ENCODE measurements at places on chromosomes 3 and 15.

DNA sequence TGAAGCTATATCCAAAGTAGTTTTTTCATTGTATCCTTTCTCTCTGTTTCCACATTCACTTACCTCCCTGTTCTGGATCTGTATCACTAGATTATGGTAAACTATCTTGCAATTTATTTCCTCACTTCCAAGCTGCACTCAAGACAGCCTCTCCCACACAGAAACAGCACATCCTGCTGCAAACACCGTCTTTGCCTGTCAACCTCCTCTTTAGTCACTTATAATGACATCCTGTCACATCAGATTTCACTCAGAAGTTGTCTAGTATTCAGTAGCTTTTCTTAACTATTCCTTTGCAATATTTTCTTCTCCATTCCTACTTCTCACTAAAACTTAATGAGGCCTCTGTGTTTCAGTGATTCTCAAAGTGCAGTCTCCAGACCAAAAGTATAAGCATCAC is 490.8 kb downstream of the IGSF11 start:
- DNase-seq: no peak

DNA sequence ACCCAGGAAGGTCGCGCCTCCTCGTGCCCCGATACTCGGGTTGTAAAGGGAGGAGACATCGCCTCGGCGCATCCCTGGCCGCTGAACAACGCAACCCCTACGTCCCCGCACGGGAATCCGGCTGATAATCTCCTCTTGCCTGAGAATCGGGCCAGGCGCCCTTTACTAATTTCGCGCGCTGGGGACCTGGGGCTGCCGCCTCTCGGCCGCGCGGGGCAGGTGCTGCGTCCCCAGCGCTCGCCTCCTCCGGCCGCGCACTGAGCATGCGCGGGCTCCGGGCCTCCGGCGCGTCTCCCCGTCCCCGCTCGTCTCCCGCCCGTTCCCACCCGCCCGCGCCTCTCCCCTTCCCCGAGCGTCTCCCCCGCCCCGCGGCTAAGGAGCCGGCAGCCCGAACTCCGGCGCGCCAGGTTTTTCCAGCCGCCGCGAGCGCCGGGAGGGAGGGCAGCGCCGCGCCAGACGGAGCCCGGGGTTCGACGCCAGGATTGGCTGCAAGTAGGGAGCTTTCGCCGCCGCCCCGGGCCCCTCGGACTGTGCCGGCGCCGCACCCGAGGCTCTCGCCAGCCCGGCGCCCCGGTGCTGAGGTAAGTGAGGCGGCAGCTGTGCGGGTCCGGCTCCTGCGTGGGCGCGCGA is at the start of gene CNTN4:
Gene CNTN4 (plus strand): TSS at position 469 of the 630 bp plus-strand sequence.
- peak; percentile 51 for DNase-seq

GRCh38 chr3:119613201-119613600 is 15.5 kb downstream of the PLA1A start:
- no peak for DNase-seq

DNA sequence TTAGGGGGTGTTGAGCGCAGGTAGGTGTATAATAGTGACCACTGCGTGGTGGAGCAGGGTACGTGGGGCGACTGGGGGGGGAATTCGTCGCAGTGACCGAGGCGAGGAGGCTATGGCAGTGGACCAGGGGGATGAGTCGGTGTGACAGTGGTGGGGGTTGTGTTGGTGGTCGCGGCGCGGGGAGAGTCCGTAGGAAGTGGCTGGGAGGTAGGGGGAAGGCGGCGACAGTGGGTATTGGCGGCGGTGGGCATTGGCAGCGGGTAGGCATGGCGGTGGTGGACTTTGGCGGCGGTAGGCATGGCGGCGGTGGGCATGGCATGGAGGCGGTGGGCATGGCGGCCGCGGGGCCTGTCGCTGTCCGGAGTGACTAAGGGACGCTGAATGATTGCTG is 739 bp downstream of the SNRPN start:
- DNase-seq: no peak

DNA sequence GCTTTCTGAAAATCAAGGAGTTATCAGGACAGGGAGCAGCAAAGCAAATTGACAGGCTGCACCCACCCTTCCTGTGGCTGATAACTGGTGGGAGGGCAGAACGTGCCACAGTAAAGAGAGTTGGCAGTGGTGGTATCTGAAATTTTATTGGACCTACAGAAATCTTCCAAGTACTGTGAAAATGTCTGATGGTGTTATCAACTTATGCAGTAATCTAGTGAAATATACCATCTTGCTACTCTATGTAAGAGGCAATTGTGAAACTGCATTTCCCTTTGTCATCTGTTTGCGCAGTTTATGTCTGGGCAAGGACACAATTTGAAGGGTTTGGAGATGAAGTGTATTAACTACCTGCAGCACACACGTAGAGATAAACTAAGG is 1.5 kb downstream of the PLCL2 start:
- no peak for DNase-seq

DNA sequence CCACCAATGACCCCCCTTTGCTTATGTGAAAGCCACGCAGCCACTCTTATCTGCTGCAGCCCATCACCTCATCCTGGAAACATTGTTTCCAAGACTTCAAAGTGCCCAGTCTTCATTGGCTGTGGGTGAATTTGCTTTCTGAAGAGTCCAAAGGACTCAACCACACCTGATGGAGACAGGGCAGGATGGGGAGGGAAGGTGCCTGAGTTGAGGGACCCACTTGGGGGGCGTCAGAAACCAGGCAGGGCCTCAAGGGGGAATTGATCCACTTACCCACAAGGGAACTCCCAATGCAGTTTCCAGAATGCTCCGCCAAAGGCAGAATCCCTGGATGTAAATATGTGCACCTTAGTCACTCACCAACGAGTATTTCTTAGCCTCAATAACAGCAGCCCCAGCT is 147.9 kb upstream of the ATP2B2 start:
- DNase-seq: no peak

DNA sequence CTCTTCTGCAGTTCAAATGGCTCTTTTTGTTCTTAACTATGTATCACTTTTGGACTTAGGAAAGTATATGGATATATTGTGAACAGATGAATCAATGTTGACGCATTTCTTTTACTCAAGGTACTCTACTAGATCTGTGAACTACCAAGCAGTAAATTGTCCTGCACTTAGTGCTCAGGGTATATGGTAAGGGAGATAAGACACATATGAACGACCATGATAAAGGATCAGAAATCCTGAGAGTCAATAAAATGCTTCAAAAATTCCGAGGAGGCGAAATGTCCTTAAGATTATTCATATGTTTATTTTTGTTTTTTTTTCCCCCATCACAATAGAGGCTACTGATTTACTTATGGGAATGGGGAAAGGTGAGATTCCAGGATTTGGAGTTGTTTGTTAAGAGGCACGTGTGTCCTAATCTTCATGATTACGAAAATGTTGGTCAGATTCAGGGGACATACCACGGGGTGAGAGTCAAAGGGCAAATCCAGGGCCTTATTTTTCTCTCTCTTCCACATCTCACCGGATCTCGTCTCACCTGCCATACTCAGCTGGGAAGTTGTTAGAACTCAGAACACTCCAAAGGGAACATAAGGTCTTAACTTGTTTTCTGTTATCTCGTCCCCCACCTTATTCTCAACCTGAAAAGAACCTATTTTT is 475.1 kb upstream of the TBL1XR1 start:
- DNase-seq: no peak

- DNase-seq: no peak
Observed at GRCh38 chr15:68612979-68613740, 34.4 kb downstream of the CORO2B start.

GRCh38 chr15:78979456-78980320 is 34.8 kb upstream of the CTSH start:
- peak; percentile 74 for DNase-seq

- no peak for DNase-seq
Observed at GRCh38 chr3:72690629-72691028, 157.6 kb downstream of the SHQ1 start.

GRCh38 chr15:85956532-85957275 is 123.0 kb upstream of the AGBL1 start:
- DNase-seq: peak; percentile 56

- DNase-seq: no peak
Observed at GRCh38 chr3:195251336-195252065, 19.5 kb downstream of the XXYLT1 start.

- no peak for DNase-seq
Observed at GRCh38 chr3:114218578-114219185, 18.7 kb downstream of the ZNF80 start.

DNA sequence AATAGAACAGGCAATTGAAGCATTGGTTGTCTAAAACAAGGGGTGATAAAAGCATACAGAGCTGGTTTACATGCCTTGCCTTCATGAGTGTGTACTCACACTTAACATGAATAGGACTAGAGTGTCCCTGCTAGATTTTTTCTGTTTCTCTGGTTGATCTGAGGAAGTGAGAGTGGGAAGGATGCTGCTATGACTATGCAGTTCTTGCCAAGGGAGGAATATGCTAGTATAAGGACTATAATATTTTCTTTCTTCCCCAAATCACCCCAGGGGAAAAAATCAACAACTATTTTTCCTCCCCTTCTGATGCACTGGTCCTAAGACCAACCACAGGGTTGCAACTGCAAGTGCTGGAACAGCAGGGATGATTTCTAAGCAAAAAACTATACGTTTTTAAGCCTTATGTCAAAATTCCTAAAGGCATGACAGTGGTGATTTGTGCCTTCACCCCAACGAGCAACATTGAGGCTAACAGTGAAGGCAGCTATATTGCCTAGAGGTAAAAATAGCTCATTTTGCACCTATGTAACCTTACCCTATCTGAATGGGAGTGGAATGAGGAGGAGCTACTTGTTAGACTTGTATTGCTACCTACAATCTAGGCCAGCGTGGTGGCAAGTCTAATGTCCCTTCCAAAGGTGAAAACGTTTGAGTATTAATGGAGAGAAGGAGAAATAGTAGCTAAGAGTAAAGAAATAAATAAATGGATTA is 33.5 kb upstream of the USP8 start:
- no peak for DNase-seq

DNA sequence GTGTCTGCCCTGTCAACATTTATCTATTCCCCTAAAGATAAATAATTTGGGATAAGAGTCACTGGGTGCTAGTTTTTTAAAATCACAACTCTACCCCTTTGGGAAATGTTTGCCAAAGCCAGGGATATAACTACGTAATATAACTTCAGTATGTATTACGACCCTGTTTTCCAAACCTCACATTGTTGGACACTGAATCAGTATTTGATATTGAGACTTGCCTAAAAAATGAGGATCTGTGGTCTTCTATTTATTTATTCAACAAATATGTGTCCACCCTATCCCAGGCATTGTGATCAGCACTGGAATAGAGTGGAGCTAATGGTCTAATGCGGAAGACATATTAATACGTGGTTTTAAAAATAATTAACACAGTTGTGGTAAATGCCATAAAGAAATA is 4.5 kb upstream of the MGA start:
- peak; percentile 85 for DNase-seq

GRCh38 chr3:61778095-61778494 is 216.7 kb downstream of the PTPRG start:
- DNase-seq: no peak

- DNase-seq: no peak
Observed at GRCh38 chr3:49602877-49603411, 48.7 kb downstream of the BSN start.

DNA sequence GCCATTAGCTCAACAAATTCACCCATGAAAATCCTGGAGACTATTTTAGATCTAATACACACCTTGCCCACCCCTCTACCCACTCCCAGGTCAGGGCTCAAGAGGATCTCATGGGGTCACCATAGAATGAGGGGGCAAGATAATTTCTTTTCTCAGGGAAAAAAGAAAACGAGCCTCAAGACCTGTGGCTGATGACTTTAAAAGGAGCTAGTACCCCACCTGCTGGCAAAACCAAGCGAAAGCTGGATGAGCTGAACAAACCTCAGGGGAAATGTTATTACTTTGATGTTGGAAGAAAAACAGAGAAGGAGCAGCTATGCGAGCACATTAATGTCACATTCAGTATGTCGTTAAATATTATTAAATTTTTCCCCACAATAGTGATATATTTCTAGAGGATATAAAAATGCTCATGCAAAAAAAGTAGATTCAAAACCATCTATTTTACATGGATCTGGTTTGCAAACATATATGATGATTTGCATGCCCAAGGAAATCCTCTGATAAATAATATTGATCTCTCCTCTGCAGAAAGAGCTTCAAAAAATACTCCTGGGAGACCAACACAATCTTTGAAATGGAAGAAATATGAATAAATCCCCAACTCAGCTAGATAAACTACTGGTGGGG is 37.7 kb downstream of the PLD1 start:
- peak; percentile 66 for DNase-seq

DNA sequence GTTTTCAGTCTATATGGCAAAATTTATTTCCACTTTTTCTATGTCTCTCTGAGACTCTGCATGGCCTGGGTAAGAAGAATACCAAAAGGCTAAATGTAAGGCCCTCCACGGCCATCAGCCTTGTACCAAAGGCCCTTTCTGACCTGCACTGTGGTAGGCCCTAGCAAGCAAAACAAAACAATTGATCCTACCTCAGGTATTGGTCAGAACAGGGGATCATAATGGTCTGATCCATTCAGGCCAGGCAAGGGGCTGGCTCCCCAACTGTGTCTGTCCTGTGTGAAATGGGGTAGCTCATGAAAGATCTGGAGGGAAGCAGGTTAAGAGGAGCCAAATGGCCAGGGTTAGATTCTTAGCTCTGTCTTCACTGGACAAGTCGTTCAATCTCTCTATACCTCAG is 181.3 kb downstream of the SSR3 start:
- no peak for DNase-seq

DNA sequence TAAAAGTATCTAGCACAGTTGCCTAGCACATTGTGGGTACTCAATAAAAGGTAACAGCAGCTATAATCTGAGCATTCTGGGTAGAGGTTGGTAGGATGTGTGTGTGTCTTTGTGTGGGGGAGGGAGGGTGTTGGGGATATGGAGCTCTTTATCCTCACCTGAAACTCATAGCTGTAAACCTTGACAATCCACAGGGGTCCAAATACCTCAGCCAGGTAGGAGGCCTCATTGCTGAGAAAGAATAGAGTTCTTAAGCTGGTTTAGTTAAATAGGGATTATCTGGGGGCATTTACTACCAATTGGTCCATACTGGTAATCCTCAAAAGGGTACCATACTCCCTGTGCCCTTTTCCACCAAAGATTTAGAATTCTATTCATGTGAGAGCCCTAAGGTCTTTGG is 3.9 kb downstream of the SERF2 start:
- no peak for DNase-seq

DNA sequence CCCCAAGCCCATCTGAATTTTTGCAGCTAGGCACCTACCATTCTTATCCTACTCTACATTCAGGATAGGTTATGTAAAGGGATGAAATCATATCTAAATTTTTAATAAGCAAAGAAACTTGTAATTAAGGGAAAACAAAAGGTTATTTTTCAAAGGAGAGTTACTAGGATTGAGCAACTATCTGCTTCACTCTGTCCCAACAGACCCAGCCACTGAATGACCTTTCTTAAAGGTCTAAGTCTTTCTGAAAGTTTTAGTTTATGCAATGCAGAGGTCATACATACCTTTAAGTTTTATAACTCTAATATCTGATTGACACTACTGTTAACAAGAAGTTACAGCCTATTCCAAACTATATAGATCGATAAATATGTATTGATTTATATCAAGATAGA is 209.2 kb upstream of the CTNNB1 start:
- no peak for DNase-seq

- DNase-seq: peak; percentile 59
Observed at GRCh38 chr15:74958320-74958907, 1.8 kb upstream of the RPP25 start.

All from fibroblast of skin of back (primary cell).